ENCODE measurements at places on chromosomes 1 and 21.

- DNase-seq, result no peak
These were observed 642 bp downstream of the RSRP1 start for GRCh38 chr1:25246600-25247023.

DNA sequence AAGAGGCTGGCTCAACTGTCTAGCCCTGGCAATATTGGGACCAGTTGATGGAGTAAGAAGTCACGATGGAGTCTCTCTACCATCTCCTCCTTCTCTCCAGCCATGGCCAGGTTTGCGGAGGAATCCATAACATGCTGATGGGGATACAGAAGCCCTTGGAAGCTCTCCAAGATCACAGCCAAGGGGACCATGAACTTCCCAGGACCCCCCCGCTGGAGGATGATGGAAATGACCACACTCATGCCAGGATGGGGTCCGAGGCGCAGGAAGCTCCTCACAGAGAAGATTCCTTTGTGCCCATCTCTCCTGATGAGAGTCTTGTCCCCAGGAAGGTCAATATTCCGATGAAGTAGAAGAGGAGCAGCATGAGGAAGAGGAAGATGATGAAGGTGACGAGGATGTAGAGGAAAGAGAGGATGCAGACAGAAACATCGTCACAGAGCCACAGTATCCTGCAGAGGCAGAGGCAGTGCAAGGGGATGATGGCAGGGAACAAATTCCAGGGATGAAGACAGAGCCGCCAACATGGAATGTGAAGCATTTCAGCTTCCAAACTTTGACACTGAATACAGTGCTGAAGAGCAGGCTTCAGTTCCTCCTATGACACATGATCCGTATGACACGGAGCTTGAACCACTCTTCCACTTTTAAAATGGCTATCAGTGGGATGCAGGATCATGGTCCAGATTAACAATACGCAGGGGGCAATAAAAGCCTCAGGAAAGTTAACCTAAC is 57.9 kb upstream of the EDN2 start:
- DNase-seq, result no peak

- DNase-seq, result peak; percentile 75
These were observed 112.5 kb upstream of the F3 start for GRCh38 chr1:94654031-94654430.

DNA sequence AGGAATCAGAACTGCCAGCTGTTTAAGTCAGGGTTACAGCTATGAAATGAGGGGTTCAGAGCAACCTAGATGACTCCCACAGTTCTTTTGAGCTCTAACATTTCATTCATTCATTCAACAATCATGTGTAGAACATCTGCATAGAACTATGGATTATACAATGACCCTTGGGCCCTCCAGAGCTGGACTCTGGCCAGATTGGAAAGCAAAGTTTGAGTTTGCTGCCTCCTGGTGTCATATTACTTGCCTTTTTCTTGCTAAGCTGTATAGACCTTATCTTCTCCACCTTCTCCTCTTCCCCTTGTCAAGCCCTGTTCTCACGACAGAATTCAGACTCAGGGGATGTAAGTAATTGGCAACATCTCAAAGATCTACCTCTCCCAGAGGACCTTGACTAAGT is 4.0 kb downstream of the CASQ2 start:
- DNase-seq, result no peak

DNA sequence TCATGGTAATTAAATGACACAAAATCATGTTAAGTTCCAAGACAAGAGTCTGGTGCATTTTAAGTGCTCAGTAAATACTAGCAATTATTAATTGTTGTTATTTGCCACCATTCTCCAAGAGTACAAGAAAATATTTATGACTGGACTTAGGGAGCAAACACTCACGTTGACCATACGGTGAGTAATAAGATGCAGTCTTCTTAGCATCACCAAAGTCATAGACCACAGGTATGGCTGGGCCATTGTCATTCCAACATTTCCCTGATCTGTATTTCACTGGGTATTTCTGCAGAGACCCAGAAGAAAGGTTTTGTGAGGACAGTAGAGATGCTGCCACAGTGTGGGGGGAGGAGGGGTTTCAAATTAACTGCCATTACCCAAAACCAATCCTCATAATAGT is 4.7 kb downstream of the ITLN2 start:
- DNase-seq, result no peak

- no peak for DNase-seq
These were observed 17.7 kb upstream of the PTPRC start for GRCh38 chr1:198620951-198621824.

DNA sequence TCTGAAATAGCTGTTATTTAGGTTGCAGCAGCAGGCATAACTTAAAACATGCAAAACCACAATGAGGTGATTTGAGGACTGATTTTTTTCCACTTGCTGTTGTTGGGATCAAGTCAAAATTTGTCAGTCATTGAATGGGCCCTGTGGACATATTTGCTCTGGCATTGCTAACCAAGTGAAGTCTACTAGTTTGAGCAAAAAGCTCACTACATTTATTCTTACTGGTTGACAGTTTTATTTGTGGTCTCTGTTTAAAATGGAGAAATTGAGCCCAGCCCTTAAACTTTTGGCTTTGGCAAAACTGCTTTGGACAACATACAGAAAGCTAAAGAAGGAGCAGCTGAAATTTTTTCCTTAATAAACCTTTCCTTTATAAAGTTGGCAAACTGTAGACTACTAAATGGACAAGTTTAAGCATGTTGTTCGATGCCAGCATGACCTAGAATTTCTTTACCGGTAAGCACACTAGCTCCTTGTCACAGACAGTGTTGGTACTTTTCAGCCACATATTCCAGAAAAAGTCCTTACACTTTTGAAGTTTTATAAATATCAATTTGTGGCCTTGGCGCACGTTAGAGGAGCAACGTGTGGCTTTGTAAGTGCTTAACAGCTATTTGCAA is 234.6 kb downstream of the USP25 start:
- DNase-seq, result no peak

- no peak for DNase-seq
These were observed 44.2 kb downstream of the SMYD2 start for GRCh38 chr1:214324896-214325800.

DNA sequence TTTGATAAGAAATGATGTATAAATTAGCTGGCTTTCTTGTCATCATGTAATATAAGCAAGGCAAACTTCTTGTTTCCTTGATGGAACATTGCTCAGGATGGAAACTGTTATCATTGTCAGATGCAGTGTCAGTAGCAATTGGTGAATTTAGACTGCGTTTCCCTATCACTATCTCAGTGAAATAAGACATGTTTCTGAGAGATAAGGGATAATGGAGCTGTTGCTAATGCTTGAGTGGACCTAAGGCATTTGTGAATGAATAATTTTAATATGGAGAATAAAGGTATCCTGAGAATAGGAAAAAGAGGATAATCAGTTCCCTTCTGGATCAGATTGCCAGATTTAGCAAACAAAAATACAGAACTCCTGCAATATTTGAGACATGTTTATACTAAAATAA is 160.9 kb downstream of the HLX start:
- DNase-seq, result no peak

- no peak for DNase-seq
These were observed 146.0 kb upstream of the KIAA0040 start for GRCh38 chr1:175338387-175339135.

- DNase-seq, result no peak
These were observed 209.2 kb downstream of the ZNF326 start for GRCh38 chr1:90204023-90204590.

DNA sequence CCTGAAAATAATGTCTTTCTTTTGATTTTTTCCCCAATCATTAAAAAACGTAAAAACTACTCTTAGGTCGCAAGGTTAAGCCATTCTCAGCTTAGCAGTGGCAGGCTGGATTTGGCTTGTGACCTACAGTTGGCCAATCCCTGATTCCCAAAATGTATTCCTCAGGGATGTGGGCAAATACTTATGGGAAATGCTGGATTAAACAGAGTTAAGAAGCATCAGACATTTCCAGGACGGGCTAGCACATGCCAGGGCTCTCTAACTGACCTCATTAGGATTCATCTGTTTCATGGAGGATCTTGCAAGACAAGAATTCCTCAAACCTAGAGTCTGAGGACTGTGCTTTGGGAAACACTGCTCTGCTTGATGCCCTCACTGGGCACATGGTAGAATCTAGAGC is 982 bp upstream of the IL24 start:
- no peak for DNase-seq
